NCI-H2081 treated with DMSO at 0.1 percent for 48 hours (cell line): ENCODE measurements at places on chromosomes 7 and 10.

DNA sequence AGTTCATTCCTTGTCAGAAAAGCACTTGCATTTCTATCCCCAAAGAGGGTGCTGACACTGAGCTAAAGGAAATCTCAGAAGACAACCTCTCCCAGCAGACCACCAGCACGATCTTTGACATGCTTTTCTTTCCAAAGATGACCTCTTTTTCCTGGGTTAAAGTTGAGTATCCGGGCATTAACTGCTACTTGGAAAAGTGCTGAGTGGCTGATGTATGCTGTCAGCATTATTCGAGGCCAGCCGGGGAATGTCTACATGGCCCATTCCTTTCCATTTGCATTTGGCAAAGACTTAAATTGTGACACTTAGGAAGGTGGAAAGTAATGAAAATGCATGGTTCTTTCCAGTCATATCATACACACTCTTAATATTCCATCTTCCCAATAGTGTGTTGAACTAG is 90.6 kb upstream of the SKAP2 start:
- DNase-seq = no peak

GRCh38 chr7:55965100-55965470 is 700 bp downstream of the NIPSNAP2 start:
- DNase-seq = no peak

- DNase-seq = no peak
Measured at GRCh38 chr10:124722798-124723783, 21.1 kb downstream of the FAM53B start.

- no peak for DNase-seq
Measured at GRCh38 chr10:110827410-110827809, 44.3 kb upstream of the PDCD4 start.

- DNase-seq = no peak
Measured at GRCh38 chr10:107873007-107873406, 708.5 kb upstream of the SORCS1 start.

DNA sequence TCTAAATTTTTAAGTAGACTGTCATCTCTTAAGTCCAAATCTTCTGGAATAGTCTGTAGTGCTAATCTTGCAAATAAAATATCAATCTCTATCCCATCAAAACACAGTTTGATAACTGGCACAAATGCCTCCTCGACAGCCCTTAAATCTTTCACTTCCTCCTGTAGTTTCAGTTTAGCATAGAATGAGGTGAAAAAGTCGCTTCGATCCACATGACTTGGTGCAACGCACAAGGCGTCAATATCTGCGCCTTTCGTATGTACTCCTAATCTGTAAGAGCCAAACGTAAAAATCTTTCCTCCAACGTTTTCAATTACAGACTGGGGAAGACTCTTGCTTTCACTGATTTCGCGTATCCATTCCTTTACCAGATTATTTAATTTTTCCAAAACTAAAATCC is 603 bp downstream of the PAPOLB start:
- no peak for DNase-seq
